ENCODE measurements at places on chromosomes 3 and 15.
A peak's percentile ranks its signal among the peaks of the same experiment; 100 is the strongest.

GRCh38 chr15:75362642-75363249 is 5.7 kb downstream of the MAN2C1 start:
- DNase-seq: no peak

DNA sequence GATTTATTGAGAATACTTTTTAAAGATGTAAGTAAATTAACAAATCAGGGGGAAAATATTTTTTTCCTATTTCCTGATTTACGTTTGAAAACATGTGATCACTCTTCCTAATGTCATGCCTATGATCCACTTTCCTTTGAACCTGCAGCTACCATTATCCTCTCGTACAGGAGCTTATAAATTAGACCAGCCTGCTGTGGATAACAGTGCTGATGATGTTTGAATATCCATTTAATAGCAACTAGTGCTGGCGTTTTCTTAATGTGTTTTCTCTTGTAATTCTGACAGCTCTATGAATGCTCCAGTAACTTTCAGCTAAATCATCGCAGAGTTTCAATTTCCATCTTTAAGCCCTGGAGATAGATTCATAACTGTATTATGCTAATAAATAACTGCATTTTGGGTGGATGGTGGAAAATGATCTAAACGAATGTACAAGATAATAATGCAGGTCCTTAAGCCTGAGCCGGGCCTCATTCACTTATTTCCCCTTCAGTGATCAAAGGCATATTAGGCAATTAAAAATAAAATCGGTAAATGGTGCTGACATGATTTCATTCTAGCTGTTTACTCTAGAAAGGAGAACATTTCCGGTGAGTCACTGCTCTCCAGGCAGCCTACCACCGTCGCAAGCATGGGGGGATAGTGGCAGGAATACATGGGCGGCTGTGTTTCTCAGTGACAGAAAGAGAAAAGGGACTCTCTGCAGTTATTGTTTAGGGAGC is 58.5 kb upstream of the SLC24A5 start:
- DNase-seq: peak; percentile 64

DNA sequence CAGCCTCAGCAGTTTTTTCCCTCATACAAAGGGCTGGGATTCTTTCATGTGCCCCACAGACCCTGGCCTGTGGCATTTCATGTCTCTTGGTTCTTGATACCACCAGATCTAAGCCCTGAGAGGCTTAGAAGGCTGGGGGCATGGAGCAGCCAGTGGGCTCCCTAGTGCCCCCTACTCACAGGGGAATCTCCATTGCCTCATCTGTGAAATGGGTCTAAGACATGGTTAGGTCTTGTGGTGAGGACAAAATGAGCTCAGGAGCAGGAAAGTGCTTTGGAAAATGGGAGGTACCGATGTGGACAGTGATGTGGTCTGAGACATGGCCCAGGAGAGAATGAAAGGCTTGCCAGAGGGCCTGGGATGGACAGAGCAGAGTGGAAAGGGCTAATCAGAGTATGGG is 94.3 kb downstream of the SMAD6 start:
- no peak for DNase-seq

DNA sequence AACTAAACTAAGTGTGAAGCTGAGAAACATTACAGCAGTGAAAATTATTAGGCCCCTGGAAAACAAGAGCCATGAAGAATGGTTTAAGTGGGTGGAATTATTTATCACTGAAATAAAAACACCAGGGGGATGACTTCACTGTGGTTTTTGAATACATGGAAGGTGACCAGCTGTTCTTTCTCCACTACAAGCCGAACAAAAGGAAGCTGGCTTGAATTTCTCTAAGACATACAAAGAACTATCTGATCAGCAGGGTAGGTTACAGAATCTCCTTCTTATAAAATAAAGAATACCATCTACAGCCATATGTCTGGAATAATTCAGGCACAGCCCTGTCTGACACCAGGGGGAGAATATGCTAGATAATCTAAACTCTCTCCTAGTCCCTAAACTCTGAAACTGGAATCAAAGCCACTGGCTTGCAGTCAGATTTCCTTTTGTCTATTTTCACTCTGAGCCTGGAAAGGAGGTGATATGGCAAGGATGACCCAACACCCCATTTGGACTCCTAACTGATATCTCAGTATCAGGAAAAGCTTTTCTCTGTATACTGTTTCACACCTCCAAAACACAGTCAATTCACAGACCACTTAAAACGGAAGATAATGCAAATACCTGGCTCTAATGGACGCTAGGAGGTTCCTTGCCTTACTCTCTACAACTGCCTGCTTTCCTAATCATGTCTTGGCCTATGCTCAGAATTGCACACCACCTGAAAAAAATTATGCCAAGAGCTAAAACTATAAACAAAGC is 31.2 kb downstream of the SPATA12 start:
- DNase-seq: no peak

- no peak for DNase-seq
Measured at GRCh38 chr15:29124581-29125381, 144.8 kb downstream of the NSMCE3 start.

DNA sequence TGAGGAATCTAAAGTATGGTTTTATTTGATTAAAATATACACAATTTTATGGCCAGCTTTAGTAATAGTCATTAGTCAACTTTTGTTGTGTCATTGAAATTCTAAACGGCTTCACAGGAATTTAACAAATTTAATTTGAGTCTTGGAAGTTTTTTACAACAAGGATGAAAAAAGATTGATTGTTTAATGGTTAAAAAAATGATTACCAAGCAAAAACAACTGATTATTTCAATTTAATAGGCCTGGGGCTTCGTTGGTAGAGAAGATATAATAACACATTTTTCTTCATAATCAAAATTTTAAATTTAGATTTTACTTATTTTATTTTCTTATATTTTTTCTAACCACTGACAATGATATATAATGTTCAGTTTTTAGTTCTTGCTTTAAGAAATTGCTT is 4.4 kb downstream of the MME start:
- DNase-seq: no peak

DNA sequence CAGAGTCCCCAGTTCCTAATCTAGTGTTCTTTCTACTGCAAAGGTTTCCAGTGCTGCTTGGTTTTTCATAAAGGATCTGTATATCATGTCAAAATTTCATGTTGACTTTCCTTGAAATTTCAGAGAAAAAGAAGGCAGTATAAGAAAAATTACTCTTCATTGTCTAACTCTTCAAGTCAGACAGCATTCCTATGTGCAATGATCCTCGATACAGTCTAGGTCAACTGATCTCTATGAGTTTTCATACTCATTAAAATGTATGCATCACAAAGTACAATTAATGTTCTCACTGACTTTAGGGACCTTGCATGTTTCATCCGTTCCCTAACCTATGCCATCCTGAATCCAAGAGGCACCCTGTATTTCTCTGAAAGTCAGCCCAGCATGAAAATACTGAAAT is 317.3 kb downstream of the ZBTB20 start:
- DNase-seq: no peak

- DNase-seq: no peak
Measured at GRCh38 chr15:50880206-50880605, 28.3 kb upstream of the AP4E1 start.

DNA sequence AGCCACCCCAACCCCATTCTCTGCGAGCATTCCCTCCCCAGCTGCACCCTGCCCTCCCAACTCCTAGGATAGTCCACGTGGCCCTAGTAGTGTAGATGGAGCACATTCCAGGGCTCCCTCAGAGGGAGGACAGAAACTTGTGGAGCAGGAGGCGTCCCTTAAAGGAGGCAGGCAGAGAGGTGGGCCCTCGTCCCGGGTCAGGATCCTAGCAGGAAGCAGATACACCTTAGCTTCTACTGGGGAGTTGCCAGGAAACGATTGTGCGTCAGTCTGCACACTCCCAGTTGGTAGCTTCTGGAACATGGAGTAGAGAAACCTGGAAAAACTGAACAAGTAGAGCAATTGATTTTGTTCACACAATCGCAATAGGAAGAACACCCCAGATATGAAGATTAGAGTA is 43.9 kb upstream of the KLHL25 start:
- no peak for DNase-seq

GRCh38 chr3:161072211-161072621 is 32.9 kb downstream of the B3GALNT1 start:
- no peak for DNase-seq

DNA sequence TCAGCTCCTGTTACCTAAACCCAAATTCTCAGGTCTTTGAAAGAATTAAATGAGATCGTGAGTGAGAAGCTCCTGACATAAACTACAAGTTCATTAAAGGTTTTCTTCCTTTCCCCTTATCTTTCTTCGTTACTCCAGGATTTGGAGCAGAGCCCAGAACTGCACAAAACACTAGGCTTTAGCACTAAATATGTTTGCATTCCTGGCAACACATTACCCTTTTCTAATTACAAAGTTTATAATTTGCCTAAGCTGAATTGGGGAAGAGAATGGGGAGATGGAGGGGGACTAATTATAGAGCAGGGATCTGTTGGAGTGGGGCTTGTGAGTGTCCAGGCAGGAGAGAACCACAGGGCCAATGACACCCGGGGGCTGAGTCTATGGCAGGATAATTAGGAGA is 109.7 kb downstream of the SV2B start:
- no peak for DNase-seq

GRCh38 chr3:53254509-53255422 is 1.1 kb downstream of the TKT start:
- DNase-seq: peak; percentile 39

- no peak for DNase-seq
Measured at GRCh38 chr15:60854858-60855564, 374.1 kb downstream of the RORA start.

DNA sequence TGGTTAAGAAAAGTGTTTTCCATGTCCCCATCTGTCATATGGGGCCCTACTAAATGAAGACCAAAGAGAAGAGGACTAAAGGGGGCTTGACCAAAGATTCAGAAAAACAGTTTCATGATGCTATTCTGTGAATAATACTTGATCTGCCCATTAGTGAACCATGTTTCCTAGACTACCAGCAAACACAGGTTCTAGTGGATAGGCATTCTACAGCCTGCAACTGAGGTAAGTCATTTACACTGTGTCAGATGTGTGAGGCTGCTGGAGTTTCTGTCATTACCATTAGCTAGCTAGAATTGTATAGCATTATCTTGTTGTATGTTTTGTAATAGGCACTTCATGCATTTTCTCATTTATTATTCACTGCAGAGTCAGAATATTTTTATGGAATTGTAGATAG is 6.6 kb downstream of the GPR171 start:
- no peak for DNase-seq

- peak; percentile 77 for DNase-seq
Measured at GRCh38 chr3:107861904-107862303, 228.9 kb downstream of the CD47 start.

- no peak for DNase-seq
Measured at GRCh38 chr15:60839510-60840211, 360.7 kb upstream of the ICE2 start.

Measured in DMS79 treated with DMSO at 0.1 percent for 48 hours (cell line).